ENCODE measurements at places on chromosomes 3 and 15. TPM values are rescaled to one million over a fixed set of nuclear protein-coding genes. Genes with fewer than 3 reads are reported as not detected.

DNA sequence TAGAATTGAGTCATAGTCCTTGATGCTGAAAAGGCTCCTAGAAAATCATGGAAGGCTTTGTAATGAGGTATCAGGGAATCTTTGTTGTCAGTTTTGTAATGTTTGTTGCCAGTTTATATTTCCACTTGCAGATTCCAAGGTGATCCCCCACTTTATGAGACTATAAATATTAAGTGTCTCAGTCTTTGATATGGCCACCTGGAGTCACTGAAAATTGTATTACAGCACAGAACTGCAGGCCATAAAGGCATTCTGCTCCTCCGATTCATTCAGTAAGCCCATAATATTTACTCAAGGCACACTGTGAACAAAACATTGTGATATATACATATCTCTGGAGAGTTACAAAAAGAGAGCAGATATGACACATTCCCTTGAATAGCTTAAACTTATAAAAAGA is 457.8 kb upstream of the ZNF385D start:
- no peak overlapping the region for H3K27ac ChIP-seq
- H3K27me3 ChIP-seq, result no peaks in the 10 kb centered on the region
- no peaks in the 10 kb centered on the region for H3K36me3 ChIP-seq
- no peak for DNase-seq
- no peaks in the 10 kb centered on the region for H3K4me1 ChIP-seq

The IL20RB gene
- polyA plus RNA-seq, result 1.8 TPM

DNA sequence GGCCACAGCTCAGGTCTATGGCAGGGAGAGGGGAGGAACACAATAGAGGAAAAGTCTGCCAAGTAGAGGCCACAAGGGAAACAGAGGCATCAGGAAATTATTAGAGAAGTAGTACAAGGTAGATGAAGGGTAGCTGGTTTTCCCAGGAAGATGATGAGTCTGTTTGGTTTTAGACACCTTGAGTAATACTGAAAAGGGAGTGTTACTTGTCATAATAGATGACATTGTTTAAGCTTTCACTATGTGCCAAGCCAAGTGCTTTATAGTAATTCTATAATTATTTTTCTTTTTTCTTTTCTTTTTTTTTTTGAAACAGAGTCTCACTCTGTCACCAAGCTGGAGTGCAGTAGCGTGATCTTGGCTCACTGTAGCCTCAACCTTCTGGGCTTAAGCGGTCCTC is 13.7 kb downstream of the PXK start:
- H3K4me3 ChIP-seq, result no peak overlapping the region
- no peaks in the 10 kb centered on the region for H3K4me1 ChIP-seq
- no peak for DNase-seq

The PHC3 gene
- 19.0 TPM for polyA plus RNA-seq

DNA sequence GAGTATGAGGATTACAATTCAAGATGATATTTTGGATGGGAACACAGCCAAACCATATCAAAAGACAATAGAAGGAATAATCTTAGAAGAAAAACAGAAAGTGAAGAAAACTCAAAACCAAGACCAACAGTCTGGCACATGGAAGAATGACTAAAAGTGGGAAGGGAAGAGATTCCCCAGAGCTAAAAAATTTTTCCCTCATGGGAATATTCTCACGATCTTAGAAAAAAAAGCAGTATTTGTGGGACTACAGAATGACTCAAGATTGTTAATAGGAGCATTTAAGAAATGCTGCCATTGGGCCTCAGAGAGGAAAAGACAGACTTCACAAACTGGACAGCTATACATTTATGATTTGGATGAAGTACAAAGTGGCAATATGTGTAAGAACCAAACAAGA is 18.3 kb downstream of the OSTN start:
- H3K4me3 ChIP-seq, result no peak overlapping the region
- DNase-seq, result no peak
- no peaks in the 10 kb centered on the region for H3K36me3 ChIP-seq
- no peaks in the 10 kb centered on the region for H3K27me3 ChIP-seq
- H3K27ac ChIP-seq, result no peak overlapping the region

The BBS4 gene
- polyA plus RNA-seq, result 11.5 TPM

The CHST13 gene
- polyA plus RNA-seq, result 15.6 TPM
